ENCODE measurements at places on chromosomes 11 and 22.

DNA sequence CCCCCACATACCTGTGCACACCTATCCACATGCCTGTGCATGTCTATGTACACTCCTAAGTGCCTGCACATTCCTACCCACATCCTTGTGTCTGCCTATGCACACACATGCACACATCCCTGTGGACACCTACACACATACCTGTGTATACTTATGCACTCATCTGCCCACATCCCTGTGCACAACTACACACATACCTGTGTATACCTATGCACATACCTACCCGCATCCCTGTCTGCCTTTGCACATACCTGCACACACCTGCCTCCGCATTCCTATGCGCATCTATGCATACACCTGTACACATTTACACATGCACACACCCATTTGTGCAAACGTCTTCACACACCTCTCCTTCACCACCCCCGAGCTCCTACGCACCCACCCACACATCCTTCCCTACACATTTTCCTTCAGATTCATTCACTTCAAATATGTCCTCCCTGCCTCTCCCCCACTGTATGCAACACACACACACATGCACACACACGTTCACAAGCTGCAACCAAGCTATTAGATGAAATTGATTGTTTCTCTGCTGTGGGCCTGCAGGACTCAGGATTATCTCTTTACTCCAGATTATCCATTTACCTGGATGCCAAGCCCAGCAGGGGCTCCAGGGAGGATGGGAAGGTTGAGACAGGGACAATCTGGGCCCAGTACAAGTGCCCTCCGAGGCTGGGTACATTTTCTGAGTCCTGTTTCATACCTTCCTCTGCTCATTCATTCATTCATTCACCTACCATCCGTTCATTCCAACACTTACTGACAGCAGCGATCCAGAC lies 53.2 kb downstream of the TSPAN18 start:
- no peak for DNase-seq

GRCh38 chr22:17411213-17411612 lies 42.0 kb downstream of the CECR2 start:
- no peak for DNase-seq

- no peak for DNase-seq
These were observed 244.2 kb downstream of the NTM start for GRCh38 chr11:131614631-131615030.

DNA sequence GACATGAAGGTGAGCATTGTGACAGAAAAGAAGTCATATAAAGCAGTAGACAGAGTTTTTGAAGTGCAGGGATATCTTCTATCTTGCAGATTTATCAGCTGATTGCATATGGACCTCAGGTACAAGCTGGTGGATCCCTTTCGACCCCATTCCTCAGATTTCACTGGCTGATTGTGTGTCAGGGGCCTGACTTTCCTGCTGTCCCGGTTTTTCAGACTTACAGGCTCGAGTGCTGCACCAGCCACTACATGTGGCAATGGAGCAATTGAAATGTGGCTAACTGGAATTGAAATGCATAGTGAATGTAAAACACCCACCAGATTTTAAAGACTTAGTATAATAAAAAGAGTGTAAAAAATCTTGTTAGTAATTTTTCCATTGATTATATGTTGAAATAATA lies 50.3 kb downstream of the CLMP start:
- DNase-seq, result no peak

DNA sequence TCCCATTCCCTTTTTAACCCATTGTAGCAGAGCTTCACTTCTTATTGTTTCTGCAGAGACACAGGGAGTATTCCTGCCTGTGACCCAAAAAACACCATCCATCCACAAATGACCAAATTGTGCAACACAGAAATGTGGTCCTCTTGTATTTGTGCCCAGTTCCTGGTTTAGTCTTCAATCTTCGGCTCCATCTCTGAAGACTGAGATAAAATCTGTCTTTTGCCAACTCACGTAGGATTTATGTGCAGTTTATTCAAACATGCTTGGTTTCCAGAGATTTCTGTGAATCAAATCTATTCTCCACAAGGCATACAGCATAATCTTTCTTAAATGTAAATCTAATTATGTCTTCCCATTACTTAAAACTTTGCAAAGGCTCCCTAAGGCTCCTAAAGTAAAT lies 307.0 kb downstream of the AASDHPPT start:
- DNase-seq, result no peak

DNA sequence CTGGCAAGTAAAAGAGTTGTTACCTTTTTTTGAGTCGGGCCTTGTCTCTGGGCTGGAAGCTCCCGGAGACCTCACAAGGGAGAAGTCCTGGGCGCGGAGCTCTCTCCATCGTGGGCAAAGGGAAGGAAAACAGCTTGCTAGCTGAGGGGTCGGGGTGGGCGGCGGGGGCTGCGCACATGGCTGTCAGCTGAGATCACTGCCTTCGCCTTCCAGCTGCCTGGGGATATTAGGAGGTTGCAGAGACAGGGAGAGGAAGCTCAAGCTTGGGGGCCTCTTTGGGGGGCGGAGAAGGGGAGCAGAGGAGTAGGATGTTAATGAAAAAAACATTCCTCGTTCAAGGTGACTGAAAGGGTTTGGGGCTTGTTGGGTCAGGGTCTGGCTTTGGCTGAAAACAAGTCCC lies 49.2 kb upstream of the ALX4 start:
- no peak for DNase-seq

DNA sequence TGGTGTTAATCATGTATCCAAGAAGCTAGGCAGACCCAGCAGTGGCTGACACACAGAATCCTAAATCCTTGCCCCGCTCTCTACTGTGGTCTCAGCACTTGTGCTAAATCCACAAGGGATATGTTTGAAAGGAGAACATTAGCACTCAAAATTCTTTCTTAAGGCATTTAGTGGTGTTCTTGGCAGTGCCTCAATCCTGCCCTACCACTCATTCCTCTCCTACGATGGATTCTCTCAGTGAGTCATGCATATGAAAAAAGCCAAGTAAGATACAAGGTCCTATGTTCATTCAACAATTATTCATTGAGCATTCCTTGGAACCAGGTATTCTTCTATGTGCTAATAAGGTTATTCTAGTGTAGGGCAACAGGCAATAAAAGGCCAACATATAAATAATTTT lies 31.2 kb downstream of the RRP8 start:
- peak; percentile 90 for DNase-seq

DNA sequence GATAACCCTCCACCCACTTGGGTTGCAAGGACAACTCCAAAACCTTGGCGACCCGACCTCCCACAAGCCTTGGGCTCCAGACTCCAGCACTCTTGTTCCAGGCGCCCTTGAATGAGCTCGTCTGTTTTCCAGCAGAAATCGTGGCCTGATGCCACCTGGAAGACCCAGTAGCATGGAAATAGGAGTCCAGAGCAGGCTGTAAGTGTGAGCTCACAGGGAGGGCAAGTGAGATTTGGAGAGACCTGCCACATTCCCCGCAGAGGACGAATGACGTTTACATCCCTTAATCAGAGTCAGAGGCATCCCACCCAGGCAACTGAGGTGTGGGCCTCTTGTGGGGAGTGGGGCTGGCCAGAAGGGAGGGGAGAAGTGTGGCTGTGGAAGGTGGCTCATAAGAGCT lies 71.9 kb downstream of the LDLRAD3 start:
- DNase-seq, result peak; percentile 37

DNA sequence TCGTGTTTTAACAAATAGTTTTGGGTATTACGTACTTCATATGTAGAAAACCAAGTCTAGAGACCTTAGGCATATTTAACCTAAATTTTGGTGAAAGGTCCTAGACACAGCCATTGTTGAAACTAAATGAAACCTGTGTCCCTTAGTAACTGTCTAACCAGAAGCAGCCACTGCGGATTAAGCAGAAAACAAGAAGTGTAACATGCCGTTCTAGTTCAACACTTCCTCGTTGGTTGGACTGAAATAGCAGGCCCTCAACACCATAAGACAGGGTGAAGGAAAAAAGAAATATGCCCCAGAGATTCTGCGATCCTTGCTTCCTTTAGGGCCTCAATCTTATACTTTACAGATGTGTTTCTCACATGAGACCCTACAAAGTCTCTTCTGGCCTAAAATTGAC lies 2.0 kb downstream of the NAA40 start:
- no peak for DNase-seq

DNA sequence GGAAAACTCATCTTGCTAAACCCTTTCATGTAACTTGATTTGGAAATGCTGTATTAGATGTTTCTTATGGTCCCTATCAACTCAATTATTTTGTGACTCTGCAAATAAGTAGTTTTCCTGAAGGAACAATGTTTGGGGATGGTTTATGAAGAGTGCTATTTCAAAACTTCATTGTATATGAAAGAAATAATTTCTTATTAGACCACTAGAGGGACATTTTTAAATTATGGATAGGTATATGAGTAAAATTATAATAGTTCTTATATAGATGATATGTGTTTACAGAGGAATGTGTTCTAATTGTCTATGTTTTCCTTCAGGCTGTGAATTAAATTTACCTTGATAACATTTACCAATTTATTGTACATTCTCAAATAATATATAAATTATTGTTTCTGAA lies 509.4 kb upstream of the RAG2 start:
- DNase-seq, result no peak

GRCh38 chr22:44597616-44598015 lies 99.6 kb upstream of the RTL6 start:
- DNase-seq, result no peak

DNA sequence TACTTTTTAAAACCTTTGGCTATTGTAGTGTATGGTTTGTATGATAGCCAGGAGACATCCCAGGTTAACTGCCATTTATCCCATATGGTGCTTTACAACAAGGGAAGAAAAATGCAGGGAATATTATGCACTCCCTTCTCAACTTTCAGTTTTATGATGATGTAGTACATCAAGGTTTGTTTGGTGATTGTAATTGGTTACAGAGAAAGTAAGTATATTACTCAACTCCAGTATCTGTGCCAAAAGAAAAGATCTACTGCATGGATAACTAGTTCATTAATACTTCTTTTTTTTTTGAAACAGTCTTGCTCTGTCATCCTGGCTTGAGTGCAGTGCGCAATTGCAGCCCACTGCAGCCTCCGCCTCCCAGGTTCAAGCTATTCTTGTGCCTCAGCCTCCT lies 65.3 kb downstream of the BCL2L13 start:
- no peak for DNase-seq

GRCh38 chr22:23226497-23226850 lies 46.2 kb downstream of the BCR start:
- DNase-seq, result no peak

DNA sequence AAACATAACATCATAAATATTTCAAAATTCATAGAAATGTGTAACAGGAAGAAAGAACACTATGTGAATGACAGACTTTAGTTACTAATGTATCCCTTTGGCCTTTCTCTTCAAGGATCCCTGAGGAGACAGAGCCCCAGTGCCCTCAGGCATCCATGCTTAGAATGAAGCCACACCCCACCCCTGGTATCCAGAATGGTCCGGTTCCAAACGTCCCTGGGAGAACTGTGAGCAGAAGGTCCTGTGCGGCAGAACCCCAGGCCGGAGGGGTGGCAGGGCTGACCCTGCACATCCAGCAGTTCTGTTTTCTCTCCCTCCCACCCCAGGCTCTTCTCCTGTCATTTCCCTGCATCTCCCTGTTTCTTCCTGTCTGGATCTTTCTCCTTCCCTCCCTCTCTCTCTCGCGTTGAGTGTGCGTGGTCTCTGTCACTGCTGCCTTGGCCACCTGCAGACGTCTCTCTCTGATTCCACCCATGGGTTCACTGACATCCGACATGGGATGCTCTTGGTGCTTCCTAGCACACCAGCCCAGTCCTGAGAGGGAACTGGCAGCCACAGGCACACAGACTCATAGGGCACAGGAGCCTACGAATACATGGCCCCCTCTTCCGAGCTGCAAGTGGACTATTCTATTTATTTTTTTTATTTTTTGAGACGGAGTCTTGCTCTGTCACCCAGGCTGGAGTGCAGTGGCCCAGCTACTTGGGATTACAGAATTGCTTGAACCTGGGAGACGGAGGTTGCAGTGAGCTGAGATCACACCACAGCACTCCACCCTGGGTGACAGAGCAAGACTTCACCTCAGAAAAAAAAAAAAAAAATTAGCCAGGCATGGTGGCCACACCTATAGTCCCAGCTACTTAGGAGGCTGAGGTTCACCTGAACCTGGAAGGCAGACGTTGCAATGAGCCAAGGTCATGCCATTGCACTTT lies 5.7 kb downstream of the RFPL1 start:
- DNase-seq, result no peak

GRCh38 chr11:86360775-86361395 lies 13.8 kb upstream of the CCDC81 start:
- DNase-seq, result peak; percentile 31

DNA sequence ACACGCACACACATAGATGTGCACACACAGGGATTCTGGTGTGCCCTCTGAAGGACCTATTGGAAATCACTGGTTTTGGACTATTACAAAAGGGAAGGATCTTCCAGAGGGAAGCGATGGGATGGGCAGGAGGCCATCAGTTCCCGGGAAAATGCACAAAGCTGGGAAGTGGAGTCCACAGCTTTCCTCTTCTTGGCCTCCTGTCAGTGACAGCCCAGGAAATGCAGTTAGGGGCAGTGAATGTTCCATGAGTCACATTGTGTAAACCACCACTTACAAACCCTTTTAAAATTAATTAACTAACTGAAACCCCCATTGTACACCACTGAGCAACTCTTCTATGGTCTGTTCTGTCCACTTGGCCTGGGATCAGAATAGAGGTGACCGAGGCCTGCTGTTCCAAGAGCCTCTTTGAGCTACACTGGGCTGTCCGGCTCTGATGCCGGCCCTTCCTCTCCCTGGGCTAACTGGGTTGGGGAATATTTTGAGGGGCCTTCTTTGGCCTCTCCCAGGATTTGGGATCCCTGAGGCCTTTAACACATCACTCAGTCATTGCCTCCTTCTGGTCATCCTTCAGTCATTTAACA lies 137.7 kb downstream of the FEZ1 start:
- peak; percentile 61 for DNase-seq

DNA sequence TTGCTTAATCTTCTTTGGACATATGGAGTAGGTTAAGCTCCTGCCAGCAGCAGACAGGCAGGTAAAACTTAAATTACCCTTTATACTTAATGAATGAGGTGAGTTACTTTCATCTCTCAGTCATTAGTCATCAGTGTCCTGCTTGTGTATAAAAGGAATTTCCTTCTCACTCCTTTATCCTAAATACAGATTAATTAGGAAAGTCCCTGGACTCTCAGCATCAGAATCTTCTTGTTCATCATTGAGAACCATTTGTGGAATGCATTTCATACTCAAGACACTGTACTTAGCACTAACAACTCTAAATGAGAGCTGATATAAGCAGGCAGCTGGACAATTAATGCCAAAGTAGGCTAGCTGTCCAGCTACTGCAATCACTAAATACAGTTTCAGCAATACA lies 630.4 kb downstream of the METTL15 start:
- peak; percentile 64 for DNase-seq

- no peak for DNase-seq
These were observed 444.9 kb upstream of the KIRREL3 start for GRCh38 chr11:127445476-127445875.

DNA sequence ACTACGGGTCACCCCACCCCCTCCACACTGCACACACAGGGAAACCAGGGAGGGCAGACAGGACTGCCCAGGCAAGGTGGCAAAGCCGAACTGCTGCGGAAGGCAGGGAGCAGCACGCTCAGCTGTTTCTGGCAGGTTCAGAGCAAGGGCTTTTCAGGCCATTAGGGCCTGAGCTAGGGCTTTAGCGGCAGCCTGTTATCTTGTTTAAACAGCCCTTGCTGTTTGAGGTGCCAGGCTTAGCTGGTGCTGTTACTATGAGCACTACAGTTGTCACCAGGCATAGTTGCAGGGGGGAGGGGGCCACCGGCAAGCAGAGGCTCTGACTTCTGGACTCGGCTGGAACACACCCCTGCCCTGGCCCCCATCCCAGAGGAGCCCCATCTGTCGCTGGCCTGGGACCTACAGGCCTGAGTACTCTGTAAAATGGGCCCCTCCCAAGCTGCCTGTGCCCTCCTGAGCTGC lies 34.9 kb downstream of the RSPH14 start:
- DNase-seq, result no peak
